ENCODE measurements at places on chromosomes 1 and 21.
A peak's percentile ranks its signal among the peaks of the same experiment; 100 is the strongest.

DNA sequence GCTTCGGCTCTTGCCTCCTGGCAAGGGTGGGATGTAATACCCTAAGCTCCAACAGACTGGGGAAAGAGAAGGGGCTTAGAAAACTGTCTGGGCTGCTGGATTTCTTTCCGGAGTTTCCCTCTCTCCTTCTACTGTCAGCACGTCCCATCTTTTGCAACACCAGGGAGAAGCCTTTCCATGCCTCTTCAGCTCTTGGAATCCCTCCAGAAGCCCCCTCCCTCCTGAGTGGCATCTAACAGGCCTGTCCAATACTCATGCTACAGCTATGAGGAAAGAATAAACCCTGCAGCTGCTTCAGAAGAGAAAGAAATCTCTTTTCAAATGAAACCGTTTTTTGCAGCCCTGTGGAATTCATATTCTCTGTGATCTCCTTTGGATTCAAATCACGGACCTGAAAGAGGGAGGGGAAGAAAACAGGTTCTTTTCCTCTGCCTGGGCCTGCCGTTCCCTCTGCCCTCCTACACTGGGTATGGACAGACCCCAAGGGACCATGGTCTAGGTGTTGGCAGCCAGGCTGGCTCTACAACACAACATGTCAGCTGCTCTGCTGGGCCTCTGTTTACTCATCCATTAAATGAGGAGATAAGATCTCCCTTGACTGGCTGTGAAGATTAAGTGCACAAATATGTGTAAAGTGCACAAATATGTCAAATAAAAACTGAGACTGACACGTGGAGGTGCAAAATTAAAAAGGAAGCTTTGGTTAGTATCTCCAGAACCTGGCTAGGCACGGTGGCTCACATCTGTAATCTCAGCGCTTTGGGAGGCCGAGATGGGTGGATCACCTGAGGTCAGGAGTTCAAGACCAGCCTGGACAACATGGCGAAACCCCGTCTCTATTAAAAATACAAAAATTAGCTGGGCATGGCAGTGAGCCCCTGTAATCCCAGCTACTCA, 6.0 kb upstream of the CAPN2 start:
- no peak for DNase-seq

- no peak for DNase-seq
These were observed 440.5 kb downstream of the SMYD3 start for GRCh38 chr1:246066573-246066972.

- DNase-seq = no peak
These were observed 613.8 kb downstream of the KIF26B start for GRCh38 chr1:245768596-245768995.

DNA sequence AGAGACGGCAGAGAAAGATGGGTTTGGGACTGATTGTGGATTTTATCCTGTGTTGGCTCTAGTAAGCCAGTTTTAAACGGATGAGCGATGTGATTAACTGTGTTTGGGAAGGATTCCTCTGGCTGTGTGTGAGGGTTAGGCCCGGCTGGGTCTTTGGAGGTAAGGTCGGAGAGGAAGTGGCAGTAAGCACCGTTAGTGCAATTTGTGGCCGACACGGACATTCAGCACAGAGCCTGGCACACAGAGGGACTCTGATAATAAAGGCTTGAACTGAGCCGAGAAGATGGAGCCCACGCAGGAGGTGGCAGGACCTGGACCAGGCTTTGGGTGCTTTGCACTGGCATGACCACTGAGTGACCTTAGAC, 1.3 kb downstream of the MTFR1L start:
- DNase-seq = no peak

DNA sequence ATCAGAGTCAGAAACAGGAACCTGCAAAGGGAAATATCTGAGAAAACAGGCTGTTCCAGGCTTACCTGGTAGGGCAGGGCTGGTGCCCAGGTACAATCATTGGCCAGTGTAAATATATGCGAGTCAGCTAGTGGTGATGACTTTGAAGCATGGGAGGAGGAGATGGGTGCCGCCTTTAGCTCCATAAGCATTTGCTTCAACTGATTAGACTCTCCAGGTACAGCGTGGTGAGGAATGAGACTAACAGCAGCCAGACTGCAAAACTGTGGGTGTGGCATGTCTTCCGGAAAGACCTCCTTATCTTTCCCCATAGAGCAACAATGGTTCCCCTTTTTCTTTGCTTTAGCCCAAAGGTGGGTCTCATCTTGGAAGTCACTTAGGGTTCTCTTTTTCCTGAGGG, 137.2 kb downstream of the LRIG2 start:
- no peak for DNase-seq

- peak; percentile 18 for DNase-seq
These were observed 774 bp upstream of the DYRK1A start for GRCh38 chr21:37365517-37366481.

DNA sequence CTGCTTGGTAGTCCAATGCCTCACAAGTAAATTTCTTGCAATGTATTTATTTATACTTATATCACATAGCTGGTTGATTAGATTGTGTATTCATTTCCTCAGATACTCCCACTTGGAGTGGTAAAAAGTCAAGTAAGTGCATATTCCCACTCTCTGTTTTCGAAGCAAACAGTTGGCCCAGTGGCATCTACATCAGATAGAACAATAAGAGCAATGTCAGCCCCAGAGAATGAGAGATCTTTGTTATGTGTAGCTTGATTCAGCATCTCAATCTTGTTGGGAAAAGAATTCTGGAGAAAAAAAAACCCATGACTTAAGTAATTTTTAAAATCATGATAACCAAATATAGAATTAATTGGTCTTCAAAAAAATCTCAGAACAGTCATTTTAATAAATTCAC, 25.5 kb downstream of the RGL1 start:
- no peak for DNase-seq

Data from MV-4-11 (cell line).